ENCODE measurements at places on chromosomes 1 and 21.

GRCh38 chr21:23507501-23507900 lies 2099.8 kb downstream of the MRPL39 start:
- DNase-seq, result no peak

GRCh38 chr1:204588826-204589225 lies 72.6 kb downstream of the MDM4 start:
- no peak for DNase-seq

- DNase-seq, result no peak
Observed at GRCh38 chr1:20448671-20449071, 37.3 kb downstream of the CAMK2N1 start.

DNA sequence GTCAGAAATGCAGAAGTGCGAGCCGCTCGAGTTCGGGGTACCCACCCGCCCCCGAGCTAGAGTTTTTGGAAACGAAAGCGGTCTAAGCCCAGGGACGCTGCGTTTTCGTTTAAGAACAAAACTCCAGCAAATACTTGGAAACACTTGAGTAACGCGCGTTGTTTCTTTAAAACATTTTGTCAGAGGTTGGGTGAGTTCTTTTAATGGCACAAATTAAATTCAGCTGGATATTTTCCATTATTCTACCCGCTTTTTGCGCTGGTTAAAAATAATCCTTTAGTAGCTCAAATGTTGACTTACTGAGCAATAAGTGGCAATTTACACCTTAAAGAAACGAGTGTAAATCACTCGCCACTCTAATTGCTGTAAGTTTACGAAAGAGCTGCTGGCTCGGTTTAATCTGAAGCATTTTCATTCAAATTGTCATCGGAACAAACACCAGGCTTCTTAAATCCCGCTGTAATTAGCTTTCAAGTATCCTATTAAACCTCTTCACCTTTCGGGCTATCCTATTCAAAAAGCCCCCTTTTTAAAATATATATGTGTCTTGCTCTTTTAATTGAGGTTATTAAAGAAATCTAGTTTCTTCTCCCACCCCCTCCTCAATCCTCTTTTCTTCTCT lies 1.5 kb downstream of the LHX8 start:
- no peak for DNase-seq
